ENCODE measurements at places on chromosomes 3 and 15.

DNA sequence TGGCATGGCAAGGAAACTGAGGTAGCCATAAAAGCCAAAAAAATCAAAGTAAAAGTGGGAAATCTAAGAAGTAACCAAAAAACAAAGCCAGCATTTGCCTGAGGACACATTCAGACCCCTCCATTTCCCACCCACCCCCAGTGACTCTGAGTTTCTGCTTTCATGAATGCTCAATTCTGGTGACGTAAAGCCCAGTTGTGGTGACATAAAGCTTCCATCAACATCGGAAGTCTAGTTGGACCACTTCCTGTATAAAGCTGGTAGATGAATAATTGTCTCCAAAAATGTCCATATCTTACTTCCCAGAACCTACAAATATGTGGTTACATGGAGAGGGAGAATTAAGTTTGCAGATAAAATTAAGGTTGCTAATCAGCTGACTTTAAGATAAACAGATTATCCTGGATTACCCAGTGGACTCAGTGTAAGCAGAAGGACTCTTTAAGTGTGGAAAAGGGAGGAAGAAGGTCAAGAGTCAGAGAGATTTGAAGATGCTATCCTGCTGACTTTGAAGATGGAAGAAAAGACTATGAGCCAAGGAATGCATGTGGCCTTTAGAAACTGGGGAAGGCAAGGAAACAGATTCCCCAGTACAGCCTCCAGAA, 62.0 kb upstream of the ST3GAL6 start:
- DNase-seq: no peak

DNA sequence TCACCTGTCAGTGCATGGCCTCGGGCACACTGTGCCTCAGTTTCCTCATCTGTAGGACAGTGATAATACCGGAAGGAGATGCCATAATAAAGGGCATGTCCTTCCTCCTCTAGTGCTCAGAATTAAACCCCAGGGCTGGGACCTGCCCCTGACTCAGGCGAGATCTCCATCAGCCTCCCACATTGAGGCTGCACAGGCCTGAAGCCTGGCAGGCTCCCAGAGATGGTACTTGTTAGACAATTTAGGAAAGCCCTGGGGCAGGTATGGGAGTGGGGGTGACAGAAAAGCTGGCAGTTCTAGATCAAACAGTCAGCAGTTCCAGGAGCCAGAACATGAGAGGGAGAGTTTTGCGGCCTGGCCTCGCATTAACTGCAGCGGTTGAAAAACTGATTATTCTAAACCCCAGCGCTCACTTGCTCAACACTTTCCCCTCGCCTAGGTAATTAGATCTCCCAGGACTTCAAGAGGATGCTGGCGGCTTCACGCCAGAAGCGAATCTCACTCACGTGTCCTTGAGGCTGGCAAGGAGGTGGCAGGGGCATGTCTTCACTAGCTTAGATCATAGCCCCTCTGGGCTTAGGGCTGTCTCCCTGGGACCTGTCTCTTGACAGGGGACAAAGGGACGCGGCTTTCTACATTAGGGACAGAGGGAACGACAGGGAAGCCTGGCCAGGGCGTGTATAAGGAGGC, 73.1 kb downstream of the ATP2B2 start:
- DNase-seq: no peak

- no peak for DNase-seq
Observed at GRCh38 chr3:105040026-105040622, 326.6 kb upstream of the ALCAM start.

DNA sequence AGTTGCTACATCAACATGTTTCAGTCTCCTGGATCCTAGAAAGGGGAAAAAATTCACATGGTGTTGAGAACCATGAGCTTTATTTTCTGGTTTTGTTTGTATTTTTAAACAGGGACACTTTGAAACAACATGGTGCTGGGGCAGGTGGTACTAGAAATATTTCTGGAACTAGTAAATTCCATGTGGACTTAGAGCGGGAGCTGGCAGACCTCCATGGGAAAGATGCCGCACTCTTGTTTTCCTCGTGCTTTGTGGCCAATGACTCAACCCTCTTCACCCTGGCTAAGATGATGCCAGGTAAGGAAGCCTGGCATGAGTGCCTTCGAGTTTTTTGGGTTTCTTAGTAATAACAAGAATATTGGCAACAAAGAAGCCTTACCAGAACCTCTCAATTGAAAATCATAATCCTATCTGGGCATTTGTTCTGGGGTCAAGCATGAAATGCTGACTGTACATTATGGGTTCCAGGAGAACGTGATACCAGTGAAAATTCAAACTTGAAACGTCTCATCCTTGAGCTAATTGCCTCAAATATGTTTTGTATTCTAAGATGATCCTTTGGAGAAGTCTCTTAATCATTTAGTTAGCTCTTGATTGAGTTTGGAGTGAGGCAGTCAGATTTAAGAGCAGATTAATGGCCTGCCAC, 7.9 kb downstream of the ALAS1 start:
- no peak for DNase-seq

GRCh38 chr15:99454941-99455788, 110.6 kb upstream of the MEF2A start:
- DNase-seq: no peak

DNA sequence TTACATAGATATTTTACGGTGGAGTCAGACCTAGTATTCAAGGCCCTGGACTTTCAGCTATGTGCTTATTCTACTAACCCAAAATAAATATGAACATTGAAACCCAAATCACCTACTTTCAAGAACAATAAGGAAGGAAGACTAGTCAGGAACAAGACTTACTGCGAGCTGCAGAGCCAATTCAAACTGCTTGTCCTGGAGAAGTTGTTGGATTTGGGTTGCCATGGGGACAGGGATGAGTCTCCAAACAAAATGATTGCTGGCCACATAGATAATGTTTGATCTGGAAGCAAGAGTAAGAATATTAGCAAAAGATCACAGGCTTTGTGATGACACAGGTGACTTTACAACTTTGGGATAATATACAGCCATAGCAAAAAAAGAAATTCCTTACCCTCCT, 21.6 kb upstream of the PLA2G4F start:
- DNase-seq: no peak

- DNase-seq: no peak
Observed at GRCh38 chr15:41842229-41842628, 3.6 kb downstream of the PLA2G4B start.

DNA sequence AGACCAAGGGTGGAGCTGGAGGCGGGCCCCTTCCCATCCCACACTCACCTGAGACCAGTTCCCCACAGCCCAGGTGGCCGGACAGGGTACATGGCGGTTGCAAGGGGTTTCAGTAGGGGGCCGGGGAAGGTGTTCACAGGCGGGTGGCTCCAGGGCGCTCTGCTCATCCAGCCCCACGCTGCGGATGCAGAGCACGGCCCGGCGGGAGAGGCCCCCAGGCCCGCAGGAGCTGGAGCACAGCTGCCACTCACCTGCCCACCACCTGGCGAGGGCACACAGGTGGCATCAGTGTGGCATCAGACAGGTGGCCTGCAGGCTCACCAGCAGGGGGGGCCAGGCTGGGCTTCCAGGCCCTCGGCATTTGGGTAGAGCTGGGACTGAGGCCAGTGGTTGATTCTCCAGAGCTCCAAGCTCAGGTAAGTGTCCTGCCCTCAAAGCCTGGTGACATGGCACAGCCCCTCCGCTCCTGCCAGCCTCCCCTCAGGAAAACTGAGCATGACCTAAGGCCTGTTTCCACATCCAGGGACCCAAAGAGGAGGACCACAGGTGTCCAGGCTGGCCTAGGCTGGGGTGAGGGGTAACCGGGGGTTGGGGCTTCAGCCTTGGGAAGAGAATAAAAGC, 43.8 kb downstream of the ADAMTS7 start:
- no peak for DNase-seq

DNA sequence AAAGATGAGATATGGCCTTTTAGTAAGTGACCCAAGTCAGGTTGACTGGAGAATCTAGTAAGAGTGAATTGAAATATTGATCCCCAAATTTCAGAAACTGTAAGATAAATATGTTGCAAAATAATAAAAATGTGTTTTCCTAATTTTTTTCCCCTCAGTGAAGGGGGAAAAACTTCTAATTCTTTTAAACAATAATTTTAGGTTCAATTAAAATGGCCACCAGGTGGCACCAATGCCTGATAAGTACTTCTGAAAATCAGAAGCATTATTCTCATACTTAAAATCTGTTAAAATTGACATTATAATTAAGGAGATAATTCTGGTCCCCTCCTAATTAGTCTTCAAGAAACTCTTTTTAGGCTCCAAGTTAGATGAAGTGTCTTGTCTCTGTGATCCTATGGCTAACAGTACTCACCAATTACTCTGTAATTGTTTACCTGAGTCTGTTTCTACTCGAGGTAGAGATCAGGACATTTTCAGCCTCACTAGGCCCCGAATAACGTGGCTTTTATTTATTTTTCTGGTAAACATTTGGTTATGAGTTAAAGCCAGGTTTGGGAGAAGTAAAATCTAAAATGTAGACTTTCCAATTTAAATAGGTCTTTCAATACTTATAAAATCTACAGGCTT, 52.6 kb downstream of the NMD3 start:
- DNase-seq: no peak

GRCh38 chr15:62850791-62851291, 191.7 kb upstream of the TPM1 start:
- no peak for DNase-seq

DNA sequence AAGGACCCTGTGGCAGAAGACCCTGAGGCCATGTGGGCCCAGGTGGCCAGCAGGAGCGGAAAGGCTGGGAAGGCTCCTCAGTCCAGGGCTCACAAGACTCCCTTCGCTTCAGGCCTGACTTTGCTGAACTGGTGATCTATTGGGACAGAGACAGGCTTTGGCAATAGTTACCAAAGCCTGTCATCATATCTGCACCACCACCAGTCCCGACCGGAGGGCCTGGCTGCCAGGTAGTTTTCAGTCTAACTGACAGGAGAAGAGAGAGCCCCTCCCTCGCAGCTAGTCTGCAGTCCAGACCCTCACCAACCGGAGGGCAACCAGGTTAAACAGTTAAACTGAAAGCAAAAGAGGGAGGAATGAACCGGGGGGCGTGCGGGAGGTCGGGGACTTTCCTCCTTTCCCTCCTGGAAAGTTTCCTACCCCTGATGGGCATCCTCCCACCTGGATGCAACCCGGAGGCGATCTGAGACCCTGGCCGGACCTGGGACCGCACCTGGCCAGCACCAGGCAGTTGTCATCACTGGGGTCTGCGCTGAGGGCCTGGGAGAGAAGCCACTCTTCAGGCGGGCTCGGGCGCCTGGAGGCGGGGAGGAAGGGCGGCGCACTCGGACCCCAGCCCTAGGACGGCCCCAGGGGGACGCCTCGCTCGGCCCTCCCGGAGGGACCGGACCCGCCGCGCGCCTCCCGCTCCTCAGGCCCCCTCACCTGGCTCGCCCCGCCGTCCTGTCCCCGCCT, 435 bp downstream of the RAB27A start:
- DNase-seq: no peak

GRCh38 chr15:72785432-72785831, 1.9 kb upstream of the ADPGK start:
- DNase-seq: no peak

DNA sequence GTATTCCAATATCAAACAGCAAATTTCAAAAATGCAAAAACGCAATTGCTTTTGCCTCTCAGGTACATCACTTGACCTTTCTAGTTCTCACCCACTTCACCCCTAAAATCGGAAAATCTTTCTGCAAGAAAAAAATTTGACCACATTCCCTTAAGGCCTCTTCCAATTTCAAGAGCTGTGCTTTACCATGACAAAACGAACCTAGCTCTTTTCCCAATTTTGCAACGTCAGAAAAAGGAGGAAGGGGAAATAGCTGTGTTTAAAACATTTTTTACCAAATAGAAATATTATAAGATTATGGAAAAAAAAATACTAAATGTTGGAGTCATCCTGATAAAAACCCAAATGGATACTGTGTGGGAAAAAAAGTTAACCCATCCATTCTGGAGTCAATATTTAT, 1.1 kb upstream of the NR2C2 start:
- DNase-seq: no peak

DNA sequence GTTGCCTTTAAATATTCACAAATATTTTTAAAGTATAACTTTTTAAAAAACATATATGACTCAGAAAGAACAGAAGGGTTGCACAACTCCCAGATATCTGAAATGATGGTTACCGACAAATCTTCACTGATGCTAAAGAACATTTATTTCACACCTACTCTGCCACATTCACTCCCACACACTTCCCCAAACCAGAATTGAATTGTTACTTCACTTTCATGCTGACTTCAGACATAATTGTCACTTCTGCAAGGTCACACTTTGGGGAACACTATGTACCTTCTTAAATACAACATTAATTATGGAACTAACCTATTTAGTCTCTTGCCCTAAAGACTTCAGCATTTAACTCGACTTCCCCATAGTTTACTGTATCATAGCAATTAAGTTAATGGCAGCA, 795.1 kb downstream of the FHIT start:
- DNase-seq: no peak

DNA sequence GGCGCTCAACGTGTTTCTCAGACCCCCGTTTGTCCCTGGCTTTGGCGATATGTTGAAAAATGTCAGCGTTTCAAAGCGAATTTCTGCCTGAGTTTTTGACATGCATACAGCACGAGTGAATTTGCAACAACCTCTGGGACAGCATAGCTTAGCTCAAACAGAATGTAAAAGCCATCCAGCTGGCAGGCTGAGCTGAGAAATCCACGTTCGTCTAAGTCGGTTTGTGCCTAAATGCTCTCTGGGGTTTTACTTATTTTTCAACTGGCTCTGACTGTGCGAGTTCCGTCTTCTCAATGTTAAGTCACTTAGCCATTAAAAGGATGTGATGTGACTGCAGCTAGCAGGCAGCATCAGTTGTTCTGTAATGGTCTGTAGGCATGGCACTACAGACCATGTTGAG, 243.5 kb upstream of the SLCO3A1 start:
- no peak for DNase-seq

- no peak for DNase-seq
Observed at GRCh38 chr3:87333393-87333892, 57.1 kb upstream of the POU1F1 start.

DNA sequence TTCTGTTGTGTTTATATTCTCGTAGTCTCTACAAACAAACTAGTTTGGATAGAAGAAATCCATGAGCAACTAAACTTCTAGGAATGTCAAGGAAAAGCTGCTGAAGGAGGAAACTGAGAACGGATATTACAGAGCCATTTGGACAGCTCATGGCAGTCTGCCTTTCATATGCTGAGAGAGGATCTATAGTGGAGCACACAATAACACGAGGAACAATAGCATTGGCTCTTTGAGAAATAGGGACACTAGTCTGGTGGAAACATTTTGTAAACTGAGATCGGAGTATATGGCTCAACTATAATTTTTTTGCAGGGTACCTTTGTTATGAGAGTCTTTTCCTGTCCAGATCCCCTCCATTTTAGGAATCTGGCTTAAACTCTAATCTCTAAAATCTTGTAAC, 200.5 kb downstream of the CLSTN2 start:
- DNase-seq: no peak
